Activated T-helper 1 cell treated with anti-CD3 and anti-CD28 coated beads, Interleukin-2, amount 50 U/mL, for 16 hours (primary cell): ENCODE measurements at places on chromosomes 5 and 9.

DNA sequence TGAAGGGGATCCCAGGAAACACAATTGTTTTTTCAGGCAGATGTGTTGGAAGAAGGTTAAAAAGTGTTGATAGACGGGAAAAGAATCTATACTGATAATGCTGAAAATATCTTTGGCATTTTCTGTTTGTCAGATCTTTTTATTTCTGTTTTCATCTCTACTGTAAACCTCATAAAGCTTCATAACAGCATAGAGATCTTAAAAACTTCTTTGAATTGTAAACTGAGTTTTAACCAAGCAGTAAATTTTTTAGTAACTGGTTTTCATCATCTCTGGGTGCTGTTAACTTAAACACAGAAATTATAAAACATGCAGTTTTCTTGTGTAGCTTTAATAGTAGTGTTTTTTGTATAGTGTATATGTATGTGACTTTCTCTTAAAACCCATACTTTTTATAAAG, 227.0 kb downstream of the WDR70 start:
- no peak for DNase-seq

- DNase-seq, result no peak
These were observed 12.0 kb downstream of the PCDHAC2 start for GRCh38 chr5:140978260-140978659.

- no peak for DNase-seq
These were observed 49.5 kb upstream of the SUSD1 start for GRCh38 chr9:112224401-112225289.

DNA sequence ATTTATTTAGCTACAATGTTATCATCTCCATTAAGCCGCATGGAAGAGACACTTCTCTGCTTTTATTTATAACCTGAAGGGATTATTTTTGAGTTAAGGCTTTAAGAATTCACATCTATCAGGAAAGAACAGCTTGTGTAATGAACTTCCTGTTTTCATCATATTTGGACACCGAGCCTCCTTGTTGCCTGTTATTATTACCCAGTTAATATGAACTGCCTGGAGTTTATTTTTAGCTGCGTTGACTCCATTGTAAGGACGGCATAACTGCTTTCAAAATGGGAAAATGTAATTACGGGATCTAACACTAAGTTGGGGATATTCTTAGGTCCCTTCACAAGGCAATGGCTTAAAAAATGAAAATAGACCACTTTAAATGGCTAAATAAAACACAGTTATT, 89.0 kb upstream of the NR4A3 start:
- DNase-seq, result no peak

DNA sequence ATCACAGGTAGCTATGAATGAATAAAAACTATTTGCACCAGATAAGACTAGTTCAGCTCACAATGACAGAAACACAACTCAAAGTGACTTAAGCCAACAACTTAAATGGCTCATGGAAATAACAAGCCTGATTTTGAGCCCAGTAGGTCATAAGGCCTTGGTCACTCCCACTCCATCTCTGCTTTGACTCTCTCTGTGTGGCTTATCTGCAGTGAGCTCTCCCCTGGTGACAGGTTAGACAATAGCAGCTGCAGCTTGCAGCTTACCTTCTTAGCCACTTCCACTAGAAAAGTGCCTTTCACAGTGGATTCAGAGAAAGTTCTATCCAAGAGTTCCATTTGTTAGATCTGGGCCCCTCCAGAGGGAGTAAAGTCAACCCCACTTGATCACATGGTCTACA, 315.7 kb downstream of the RAB3C start:
- no peak for DNase-seq
